ENCODE measurements at places on chromosomes 5 and 9.

GRCh38 chr9:91187965-91188344, 173.8 kb downstream of the AUH start:
- peak; percentile 74 for DNase-seq

- no peak for DNase-seq
Observed at GRCh38 chr9:129247285-129248153, 69.5 kb upstream of the IER5L start.

DNA sequence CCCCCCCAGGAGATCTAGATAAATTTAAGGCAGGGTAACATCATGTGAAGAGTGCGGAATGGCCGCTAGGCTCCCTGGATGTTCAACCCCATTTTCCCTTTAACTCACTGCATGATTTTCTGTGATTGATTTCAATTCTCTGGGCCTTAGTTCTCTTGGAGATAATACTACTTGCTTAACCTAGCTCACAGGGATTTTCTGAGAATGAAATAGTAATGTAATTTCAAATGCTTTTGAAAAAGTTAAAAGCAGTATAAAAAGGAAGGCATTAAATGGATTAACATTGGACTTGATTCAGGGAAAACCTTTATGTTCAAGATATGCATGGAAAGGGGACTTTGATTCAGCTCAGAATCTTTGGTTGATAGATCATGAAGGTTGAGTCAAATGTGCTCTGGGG, 90.9 kb downstream of the KIF4B start:
- no peak for DNase-seq

DNA sequence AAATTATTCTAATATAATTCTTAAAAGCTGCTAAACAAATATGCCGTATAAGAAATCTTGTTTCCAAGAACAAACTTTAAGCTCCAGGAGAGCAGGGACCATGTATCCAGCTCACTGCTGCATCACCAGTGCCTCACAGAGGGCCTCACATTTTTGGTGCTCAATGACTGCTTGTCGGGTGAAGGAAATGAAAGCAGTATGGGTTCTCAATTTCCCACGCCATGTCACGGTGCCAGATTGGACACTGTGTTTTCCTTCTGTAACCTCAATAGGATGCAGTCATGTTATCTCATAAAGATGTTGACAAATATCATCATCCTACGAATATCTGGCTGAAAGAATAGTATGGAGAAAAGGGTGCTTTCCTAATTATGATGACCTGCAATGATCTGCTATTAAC, 64.7 kb downstream of the POU5F2 start:
- DNase-seq, result no peak

GRCh38 chr5:157506981-157507780, 47.2 kb downstream of the NIPAL4 start:
- DNase-seq, result no peak

DNA sequence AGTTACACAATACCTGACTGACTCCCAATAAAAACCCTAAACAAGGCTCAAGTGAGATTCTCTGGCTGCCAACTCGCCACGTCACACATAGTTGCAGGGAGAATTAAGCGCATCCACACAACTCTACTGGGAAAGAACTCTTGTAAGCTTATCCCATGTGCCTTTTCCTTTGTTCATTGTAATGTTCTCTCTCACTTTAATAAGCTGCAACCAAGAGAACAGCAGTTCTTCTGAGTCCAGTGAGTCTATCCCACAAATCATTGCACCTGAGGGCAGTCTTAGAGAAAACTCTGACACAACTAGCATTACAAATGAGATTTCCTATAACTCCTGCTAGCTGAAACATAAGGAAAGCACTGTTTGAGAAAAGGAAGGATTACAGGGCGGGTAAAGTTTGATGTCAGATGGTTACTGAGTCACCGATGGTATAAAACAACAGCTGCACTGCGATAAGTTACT, 27.4 kb downstream of the CENPK start:
- peak; percentile 16 for DNase-seq

- DNase-seq, result peak; percentile 79
Observed at GRCh38 chr9:125634040-125634717, 72.8 kb downstream of the MAPKAP1 start.

- DNase-seq, result peak; percentile 67
Observed at GRCh38 chr5:78514427-78515330, 133.9 kb downstream of the LHFPL2 start.

- no peak for DNase-seq
Observed at GRCh38 chr5:3411363-3411762, 184.3 kb upstream of the IRX1 start.

Measured in fibroblast of skin of right quadriceps (primary cell).